ENCODE measurements at places on chromosomes 6 and 20.

GRCh38 chr6:52377538-52378221 is 15.7 kb downstream of the PAQR8 start:
- DNase-seq = no peak

DNA sequence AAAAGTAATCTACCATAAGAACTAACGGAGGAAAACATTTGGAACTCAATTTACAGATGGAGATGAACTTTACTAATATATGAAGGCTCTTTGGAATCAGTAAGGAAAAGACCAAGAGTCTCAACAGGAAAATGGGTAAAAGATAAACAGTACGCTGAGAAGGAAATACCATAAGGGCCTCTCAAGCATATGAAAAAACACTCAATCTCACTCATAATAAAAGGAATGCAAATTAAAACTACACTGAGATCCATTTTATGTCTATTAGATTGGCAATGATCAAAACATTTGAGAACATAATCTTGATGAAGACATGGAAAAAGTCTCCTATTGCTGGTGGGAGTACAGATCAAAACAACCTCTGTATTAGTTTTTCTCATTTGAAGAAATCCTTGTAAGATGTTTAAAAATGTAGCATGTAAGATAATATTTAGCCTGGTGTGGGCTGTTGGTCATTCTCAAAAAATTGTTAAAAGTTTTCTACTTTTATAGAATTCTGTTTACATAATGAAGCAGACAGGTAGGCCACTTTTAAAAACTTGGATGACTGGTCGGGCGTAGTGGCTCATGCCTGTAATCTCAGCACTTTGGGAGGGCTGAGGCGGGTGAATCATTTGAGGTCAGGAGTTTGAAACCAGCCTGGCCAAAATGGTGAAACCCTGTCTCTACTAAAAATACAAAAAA is 14.5 kb downstream of the REV3L start:
- DNase-seq = peak; percentile 37

- DNase-seq = no peak
Measured at GRCh38 chr20:54179946-54180345, 6.2 kb upstream of the CYP24A1 start.

DNA sequence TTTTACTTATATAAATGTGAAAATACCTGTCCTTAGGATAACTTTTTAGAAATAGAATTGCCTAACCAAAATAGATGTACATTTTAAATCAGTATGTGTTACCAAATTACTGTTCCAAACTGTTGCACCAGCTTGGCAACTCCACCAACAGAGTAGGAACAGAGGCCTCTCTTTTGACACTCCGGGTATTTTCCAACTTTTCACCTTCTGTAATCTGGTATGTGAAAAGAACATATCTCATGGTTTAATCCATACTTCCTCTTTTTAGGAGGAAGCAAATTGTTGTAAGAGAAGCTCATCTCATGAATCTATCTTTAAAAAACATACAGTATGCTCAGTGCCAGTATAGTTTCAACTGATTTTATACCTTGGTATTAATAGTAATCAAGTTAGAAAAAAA is 24.9 kb downstream of the RNF144B start:
- no peak for DNase-seq

GRCh38 chr6:148517470-148517869 is 174.8 kb downstream of the SASH1 start:
- DNase-seq = no peak

DNA sequence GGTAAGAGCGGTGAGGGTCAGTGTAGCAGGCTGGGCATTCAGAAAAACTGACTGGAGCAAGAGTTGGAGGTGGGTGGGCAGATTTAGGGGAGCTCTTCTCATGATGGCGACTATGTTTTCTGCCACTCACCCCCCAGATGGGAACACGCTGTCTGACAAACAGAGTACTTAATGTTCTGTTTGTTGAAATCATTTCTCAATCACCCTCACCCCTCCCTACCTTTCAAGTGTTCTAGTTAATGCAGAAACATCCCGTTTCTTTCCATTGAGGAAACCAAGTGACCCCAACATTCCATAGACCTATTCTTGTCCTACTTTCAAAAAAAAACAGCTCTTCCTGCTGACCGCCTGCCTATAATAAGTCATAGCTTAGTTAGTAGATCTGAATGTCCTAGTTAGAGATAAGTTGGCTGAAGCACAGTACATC is 132.5 kb upstream of the NEDD9 start:
- no peak for DNase-seq

DNA sequence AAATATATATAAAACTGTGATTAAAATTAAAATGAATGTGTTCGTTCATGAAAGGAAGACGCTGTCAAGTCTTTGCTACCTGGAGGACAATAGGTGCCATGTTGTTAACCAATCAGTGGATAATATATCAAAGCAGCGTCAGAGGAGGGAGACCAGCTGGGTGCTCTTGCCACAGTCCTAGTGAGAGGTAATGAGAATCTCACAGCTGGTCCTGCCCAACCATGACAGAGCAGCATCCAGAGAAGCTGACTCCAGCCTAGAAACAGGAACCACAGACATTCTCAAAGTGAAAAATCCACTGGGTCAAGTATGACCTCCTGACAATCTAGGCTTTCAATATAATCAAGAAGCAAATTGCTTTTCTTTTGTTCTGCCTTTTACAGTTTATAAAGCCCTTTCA is 94.5 kb upstream of the LRFN2 start:
- DNase-seq = no peak

DNA sequence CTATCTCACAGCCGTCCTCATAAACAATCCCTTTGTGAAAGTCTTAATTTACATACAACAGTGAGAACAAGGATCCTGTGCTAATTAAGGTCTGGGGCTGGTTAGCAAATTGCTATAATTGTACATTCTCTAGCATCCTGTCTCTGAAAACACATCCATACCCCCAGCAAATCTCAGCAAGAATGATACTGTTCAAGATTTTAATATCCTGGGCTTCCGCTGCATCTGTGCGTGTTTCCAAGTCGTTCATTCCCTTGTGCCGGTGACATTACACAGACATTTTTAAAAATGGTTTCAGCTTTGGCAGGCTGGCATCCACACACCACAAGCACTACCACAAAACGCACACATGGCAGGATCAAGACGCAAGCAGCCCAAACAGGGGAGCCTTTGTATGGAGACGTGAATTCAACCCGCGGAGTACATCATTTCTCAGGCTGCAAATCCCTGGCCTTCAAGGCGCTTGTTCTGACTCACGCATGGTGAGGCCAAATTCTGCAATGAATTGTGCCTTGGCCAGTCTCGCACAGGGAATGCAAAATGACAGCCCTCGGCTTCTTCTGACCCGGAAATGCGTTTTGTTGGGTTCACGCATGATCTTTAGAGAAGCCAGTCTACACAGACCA is 20.3 kb downstream of the ZMYND8 start:
- DNase-seq = peak; percentile 74

GRCh38 chr20:40777653-40778052 is 88.6 kb upstream of the MAFB start:
- DNase-seq = no peak

DNA sequence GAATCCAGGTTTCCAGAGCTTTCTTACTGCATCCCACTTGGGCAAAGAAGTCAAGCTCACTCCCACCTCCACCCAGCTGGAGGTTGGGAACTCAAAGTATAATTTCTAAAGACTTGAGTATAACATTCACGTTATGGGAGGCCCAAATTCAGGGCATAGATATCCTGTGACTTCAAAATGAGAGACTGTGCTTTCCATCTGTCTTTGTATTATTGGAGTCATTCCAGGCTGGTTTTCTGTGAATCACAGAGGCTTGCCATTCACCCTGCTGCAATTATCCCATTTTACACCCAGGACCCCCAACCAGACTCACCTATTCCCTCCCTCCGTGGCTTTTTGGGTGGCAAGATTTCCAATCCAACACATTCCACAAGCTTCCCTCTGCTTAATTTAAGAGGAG is 19.3 kb upstream of the SRC start:
- DNase-seq = no peak

- no peak for DNase-seq
Measured at GRCh38 chr20:3710703-3711483, 1.5 kb downstream of the SIGLEC1 start.

DNA sequence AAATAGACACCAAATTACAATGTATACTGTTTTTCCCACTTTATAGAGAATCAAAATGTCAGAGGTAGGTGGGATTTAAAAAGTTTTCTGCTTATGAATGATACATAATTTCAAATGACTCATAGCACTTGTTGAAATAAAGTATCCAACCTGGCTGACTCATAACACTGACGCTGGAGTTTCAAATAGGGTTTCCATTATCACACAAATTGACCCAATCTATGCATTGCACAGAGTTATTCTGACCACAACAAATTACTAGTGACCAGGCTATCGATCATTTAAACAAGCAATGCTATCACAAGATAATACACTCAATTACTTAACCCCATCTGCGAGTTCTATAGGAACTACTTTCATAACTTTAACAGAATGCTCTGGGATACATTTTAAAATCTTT is 31.9 kb upstream of the PRELID3B start:
- no peak for DNase-seq

DNA sequence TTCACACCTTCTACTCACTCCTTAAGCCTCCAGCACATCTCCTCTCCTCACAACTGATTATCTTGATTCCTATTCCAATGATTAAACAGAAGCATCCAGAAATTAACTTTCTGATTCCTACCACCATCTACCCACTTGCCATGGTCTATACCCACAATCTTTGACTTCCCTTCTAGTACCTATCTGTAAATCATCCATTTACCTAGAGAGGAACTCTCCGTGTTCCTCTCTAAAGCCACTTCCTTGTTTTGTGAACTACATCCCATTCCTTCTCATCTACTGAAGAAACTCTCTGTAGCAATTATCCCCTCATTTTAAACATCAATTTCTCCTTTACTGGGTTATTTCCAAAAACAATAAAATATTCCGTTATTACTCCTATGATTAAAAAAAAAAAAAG is 167.3 kb downstream of the ARHGAP18 start:
- no peak for DNase-seq

GRCh38 chr6:1315560-1316386 is 3.9 kb downstream of the FOXQ1 start:
- DNase-seq = no peak

DNA sequence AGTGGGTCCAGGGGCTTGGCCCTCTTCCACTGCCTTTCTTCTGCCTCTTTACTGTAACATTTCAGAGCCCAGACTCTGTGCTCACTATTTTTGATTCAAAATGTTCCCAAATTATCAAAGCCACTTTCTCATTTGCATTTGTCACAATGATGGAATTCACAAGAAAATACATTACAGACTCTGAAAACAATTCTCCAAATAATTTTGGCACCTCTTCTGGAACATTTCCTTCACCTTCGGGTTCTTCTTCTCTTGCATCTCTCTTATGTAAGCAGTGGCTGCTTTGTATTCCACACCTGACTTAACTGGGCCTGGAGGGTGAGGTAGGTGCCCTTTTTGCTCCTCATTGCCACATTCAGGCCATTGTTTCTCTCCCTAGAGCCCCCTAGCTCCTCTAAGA is 30.0 kb downstream of the ZNF184 start:
- DNase-seq = no peak
